A549 treated with CORT108297 at 1 μM for 4 hours (cell line): ENCODE measurements at places on chromosomes 1 and 21. TPM values are rescaled to one million over a fixed set of nuclear protein-coding genes. Genes with fewer than 3 reads are reported as not detected.

VSIG8 gene
- total RNA-seq: 0.05 TPM in 2 of 5 replicates, not detected in the others

SLC5A9 gene
- total RNA-seq: not detected in 5 replicates

DEPDC1 gene
- total RNA-seq: 12.8 to 17.9 TPM (median 16.1 TPM) in 5 replicates

EFNA1 gene
- total RNA-seq: 32.8 to 53.9 TPM (median 38.3 TPM) in 5 replicates

C4BPB gene
- 1.4 to 1.8 TPM (median 1.6 TPM) in 5 replicates for total RNA-seq

LCE1C gene
- not detected in 5 replicates for total RNA-seq

RGS16 gene
- 0.18 to 0.29 TPM (median 0.25 TPM) in 5 replicates for total RNA-seq

LRRC38 gene
- total RNA-seq: 0.04 TPM in 1 of 5 replicates, not detected in the others

SPATA45 gene
- total RNA-seq: 0.28 TPM in 2 of 5 replicates, not detected in the others

OR2M3 gene
- not detected in 5 replicates for total RNA-seq

PGLYRP4 gene
- total RNA-seq: not detected in 5 replicates

SMYD2 gene
- 32.1 to 35.6 TPM (median 34.1 TPM) in 5 replicates for total RNA-seq

CRABP2 gene
- 10.1 to 14.1 TPM (median 11.0 TPM) in 5 replicates for total RNA-seq

GALE gene
- 66.6 to 81.1 TPM (median 78.8 TPM) in 5 replicates for total RNA-seq

EDN2 gene
- total RNA-seq: 6.9 to 11.0 TPM (median 10.3 TPM) in 5 replicates
